Gastroesophageal sphincter (tissue), 4 donors: ENCODE measurements at places on chromosomes 7 and 10. TPM values are rescaled to one million over a fixed set of nuclear protein-coding genes. Genes with fewer than 3 reads are reported as not detected.
A peak's percentile ranks its signal among the peaks of the same experiment; 100 is the strongest.

EPO gene
- total RNA-seq: not detected

CPVL gene
- total RNA-seq: 23.2 TPM

RADIL gene
- 4.4 TPM for total RNA-seq

CPA2 gene
- not detected for total RNA-seq

GNAT3 gene
- total RNA-seq: not detected

OR2A1 gene
- not detected for total RNA-seq

NSUN5 gene
- total RNA-seq: 20.2 TPM

GTF2IRD1 gene
- 21.5 TPM for total RNA-seq

PRPS1L1 gene
- not detected for total RNA-seq

MSMB gene
- total RNA-seq: not detected

CYP2C8 gene
- not detected for total RNA-seq

CACNB2 gene
- 62.2 TPM for total RNA-seq

TSPAN33 gene
- 15.5 TPM for total RNA-seq

DNA sequence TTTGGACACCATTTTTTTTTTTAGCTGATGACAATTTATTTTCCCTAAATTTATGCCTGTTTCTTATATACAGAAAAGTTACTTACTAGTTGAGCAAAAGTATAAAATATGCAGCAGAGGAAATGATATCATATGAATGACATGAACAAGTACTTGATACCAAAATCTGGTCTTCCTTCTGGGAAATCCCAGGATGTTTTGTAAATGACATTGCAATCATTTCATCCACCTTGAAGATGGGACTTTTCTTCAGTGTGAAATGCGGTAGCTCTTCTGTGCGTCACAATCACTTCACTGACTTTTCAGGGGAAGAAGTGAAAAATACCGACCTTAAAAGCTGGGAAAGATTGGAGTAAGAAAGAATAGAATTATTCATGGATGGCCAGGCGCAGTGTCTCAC is 23.8 kb downstream of the C1QL3 start:
- no peak for ATAC-seq

DNA sequence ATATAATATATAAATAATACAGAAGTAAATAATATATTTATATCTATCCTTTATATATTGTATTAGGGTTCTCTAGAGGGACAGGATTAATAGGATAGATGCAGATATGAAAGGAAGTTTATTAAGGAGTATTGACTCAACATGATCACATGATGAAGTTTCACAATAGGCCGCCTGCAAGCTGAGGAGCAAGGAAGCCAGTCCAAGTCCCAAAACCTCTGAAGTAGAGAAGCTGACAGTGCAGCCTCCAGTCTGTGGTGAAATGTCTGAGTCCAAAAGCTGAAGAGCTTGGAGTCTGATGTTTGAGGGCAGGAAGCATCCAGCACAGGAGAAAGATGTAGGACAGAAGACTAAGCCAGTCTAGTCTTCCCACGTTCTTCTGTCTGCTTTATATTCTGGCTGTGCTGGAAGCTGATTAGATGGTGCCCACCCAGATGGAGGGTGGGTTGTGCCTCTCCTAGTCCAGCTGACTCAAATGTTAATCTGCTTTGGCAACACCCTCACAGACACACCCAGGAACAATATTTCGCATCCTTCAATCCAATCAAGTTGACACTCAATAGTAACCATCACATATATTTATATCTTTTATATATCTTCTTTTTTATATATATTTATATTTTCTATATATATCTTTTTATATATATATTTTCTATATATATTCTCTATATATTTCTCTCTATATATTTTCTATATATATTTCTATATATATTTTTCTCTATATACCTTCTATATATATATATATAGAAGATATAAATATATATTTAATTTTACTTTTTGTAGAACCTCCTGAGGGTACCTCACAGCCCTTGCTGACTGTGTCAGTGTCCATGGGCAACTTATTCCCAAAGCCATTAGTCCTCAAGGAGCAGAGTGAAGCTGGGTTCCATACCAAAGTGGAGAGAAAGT is 24.6 kb upstream of the AKR1B10 start:
- peak; percentile 85 for ATAC-seq

DNA sequence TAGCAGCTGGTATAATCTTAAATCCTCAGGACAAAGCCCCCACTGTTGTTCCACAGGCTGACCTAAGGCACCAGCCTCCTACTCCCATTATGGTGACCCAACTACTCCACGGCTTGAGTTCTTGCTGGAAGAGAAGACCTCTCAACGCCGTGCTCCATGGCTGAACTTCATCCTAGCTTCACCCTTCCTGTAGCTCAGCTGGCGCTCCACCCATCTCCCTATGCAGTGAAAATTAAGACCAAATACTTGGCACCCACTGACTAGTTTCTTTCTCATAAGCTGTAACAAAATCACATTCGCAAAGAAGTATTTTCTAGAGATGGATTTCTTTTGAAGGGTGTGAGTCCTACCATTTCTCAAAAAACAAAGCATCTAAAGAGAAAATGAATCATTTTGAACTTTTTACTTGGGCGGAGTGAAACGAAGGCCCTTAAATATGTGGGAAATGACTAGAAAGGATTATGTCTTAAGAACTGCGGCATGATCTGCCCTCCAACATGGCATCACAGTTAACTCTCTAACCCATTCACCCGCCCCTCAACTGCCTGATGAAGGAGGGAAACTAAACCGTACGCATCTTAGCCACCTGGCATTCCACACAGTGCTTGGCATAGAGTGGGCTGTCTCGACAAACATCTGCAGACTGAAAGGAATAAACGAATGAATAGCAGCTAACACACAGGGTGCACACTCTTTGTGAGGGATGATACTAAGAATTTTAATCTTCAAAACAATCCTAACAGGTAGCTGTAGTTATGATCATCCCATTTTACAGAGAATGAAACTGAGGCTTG is 32.7 kb downstream of the GFRA1 start:
- ATAC-seq: peak; percentile 21

DNA sequence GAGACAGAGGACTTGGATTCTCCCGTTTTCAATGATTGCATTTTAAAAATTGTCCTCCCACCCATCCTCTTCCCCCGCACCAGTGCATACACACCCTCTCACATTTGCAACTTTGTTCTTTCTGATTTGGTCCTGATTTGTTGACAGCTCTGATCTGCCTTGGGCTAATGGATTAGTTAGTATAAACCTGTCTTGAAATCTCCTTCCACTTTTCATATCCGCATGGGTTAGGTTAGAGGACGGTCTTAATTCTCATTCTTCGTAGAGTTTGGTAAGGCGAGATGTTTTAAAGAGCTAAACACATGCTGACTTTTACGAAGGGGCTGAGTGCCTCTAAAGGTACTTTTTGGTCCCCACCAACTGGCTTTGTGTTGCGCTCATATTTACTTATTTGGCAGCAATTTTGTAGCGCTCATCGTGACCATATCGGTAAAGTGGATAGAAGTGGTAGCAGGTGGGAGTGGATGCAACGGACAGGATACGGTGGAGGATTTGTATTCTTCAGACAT is 1.1 kb downstream of the AHR start:
- no peak for ATAC-seq

GRCh38 chr7:39631736-39632308 is 8.4 kb downstream of the RALA start:
- ATAC-seq: peak; percentile 66

DNA sequence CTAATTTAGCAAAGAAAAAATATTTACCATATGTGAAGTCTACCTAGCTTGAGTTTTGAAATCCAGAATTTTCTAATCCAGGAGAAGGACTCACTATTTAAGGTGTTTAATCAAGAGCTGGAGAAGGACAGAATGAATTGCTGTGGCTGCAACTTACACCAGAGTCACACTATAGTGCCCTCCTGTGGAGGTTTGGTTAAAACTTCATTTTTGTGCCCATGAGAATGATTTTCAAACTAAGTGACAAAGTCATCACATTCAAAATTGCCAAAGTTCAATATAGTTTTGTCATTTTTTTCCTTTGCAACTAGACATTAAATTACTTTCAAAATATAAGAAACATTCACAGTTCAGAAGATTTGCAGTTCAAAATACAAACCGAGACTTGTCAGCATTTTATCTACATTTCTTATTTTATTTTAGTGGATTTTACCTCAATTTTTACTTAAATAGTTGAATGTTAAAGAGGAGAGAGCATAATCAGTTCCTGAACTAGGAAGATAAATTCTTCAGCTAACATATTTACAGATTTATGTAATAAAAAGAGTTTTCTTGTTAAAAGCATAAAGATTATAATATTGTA is 70.7 kb downstream of the CABCOCO1 start:
- ATAC-seq: no peak

DNA sequence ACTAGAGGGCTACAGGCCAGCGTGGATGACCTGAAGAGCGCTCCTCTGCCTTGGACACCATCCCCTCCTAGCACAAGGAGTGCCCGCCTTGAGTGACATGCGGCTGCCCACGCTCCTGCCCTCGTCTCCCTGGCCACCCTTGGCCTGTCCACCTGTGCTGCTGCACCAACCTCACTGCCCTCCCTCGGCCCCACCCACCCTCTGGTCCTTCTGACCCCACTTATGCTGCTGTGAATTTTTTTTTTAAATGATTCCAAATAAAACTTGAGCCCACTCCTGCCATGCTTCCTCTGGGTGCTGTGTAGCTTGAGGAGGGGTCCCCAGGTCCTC is 4.5 kb downstream of the SNCG start:
- ATAC-seq: no peak

- ATAC-seq: peak; percentile 40
Observed at GRCh38 chr7:134954197-134955082, 31.9 kb upstream of the AGBL3 start.

DNA sequence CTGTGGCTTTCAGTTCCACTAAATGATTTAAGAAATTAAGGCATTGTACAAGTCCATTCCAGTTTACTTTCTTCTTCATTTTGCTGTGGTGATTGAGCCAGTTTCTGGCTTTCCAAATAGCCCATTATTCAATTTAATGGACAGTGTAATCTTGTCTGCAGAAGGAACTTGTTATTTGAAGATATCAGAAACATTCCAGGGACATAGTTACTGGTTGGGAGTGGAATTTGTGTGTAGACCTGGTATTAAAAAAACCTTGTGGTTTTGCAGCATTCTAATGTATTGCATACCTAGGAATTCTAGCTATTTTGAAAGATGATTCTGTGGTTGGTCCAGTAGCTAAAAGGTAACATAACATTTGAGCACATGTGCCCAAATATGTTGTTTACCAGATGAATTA is 72.2 kb downstream of the MCU start:
- ATAC-seq: no peak

- ATAC-seq: no peak
Observed at GRCh38 chr7:8885480-8886000, 452.1 kb downstream of the NXPH1 start.

DNA sequence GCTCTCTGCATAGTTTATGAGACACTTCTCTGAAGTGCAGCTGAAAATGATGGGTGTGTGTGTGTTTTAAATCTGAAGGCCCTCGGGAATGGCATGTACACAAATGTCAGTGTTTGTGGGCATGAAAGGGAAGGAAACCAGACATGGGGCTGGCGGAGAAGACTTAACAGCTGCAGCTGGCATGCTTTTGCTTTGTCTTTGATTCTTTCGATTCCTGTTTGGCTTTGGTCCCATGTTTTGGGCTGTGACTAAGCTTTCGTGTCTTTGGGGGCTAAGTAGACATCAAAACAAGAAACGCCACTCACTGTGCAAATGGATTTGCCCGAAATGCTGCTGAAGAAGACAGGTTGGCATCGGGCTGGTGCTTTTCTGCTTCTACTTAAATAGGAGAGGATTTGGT is 179.3 kb downstream of the PFKFB3 start:
- no peak for ATAC-seq

- no peak for ATAC-seq
Observed at GRCh38 chr7:66537876-66538275, 90.8 kb upstream of the KCTD7 start.

DNA sequence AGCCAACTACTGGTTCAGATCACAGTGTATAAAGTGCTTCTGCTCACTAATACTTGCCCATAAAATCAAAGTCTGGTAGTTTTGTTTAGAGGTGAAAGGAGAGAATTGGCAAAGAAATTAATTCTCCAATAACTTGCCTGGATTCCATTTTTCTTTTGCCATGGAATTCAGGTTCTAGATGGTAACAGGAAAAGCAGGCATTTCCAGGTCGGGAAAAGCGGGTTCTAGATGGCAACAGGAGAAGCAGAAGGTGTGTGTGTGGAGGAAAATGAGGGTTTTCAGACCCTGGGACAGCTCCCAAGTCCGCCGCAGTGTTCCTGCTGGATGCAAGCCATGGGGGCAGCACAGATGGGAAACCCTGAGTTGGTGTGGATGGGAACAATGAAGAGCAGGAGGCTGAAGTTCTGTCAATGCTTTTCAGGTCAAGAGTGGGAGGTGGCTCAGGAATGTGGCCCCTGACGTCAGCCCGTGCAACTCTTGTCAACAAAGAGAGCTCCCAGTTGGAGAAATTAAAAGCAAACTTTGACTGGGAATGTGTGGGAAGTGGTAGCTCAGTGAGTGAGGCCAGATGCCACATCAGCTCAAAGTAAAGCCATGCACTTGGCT is 696.7 kb downstream of the LRMDA start:
- no peak for ATAC-seq

GRCh38 chr10:962342-962741 is 25.9 kb upstream of the GTPBP4 start:
- ATAC-seq: no peak

- no peak for ATAC-seq
Observed at GRCh38 chr10:110364531-110364937, 59.8 kb upstream of the SMNDC1 start.

DNA sequence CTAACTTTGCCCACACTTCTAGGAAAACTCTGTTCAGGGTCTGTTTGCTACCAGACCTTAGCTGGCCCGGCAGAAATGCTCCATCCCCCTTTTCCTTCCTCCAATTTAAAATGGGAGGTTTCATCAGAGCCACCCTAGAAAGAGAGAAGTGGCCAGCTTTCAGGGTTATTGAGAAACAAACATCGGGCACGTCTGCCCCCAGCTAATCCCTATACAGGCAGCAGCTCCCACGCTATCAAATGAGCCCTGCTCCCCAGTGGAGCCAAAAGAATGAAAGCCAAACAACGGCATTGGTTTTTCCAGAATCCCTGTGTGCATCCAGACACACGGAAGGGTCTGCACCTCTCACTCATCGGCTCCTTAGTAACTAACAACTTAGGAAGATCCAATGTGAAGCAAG is 132.5 kb downstream of the GRID1 start:
- ATAC-seq: no peak

- no peak for ATAC-seq
Observed at GRCh38 chr10:72601144-72601543, 24.7 kb downstream of the MICU1 start.

- no peak for ATAC-seq
Observed at GRCh38 chr7:96322847-96323461, 1.1 kb upstream of the SLC25A13 start.

DNA sequence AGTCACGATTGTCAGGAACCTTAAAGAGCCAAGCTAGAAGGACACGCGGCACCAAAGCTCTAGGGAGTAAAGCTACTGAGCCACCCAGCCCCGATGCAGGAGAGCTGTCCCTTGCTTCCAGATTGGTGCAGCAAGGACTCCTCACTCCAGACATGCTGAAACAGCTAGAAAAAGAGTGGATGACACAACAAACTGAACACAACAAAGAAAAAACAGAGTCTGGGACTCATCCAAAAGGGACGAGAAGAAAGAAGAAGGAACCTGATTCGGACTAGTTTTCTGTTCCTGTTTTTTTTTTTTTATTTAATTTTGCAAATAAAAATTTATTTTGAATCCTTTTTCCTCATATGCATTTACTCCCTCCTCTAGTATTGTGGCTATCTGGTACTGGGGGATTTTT is 11.4 kb upstream of the HKDC1 start:
- ATAC-seq: no peak

- no peak for ATAC-seq
Observed at GRCh38 chr10:124344931-124345330, 73.8 kb downstream of the OAT start.

- ATAC-seq: no peak
Observed at GRCh38 chr10:85612378-85612775, 754.2 kb downstream of the GRID1 start.

GRCh38 chr10:84333864-84334451 is 5.6 kb downstream of the CCSER2 start:
- no peak for ATAC-seq
